ENCODE measurements at places on chromosomes 5 and 9.

GRCh38 chr5:112908854-112909253 lies 13.2 kb downstream of the REEP5 start:
- DNase-seq: no peak

GRCh38 chr5:145316282-145316681 lies 518.9 kb downstream of the PRELID2 start:
- DNase-seq: no peak

- DNase-seq: no peak
Measured at GRCh38 chr5:168125445-168126199, 165.8 kb upstream of the WWC1 start.

DNA sequence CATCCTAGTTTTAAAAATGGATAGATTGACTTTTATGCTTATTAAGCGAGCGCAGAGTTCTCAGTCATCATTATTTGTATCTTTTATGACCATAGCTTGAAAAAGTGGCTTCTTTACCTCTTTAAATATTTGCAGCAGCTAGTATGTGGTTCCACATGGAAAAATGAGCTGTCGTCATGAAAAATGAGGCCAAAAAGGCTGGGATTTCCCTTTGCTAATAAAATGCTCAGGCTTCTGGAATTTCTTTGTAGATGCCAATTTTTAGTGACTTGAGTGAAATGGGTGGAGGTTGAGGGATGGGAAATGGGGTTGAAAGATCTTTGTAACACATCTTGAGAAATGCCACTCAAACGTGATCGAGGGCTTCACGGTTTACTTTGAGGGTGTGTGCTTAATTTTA lies 35.2 kb downstream of the RAI14 start:
- DNase-seq: no peak

DNA sequence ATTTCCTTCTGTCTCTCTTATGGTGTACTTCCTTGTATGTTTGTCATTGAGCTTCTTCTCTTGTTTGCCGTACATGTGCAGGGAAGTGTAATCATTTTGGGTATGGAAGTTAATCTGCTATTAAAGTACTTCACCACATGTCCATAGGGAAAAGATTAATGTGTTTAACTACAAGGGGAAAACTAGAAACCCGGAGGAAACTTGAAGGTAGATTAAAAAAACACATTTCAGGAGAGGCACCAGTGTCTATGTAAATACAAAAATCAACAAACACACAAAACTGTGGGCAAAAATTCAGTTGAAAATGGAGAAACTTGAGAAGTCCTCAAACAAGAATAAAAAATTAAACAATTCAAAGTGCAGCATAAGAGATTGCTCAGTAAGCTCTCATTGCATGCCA lies 166.4 kb downstream of the PBX3 start:
- DNase-seq: no peak
